ENCODE measurements at places on chromosomes 4 and X.

- DNase-seq, result no peak
Measured at GRCh38 chrX:69618803-69619202, 2.9 kb downstream of the EDA start.

GRCh38 chrX:152895724-152896420 lies 2.0 kb upstream of the ZNF185 start:
- DNase-seq, result no peak

DNA sequence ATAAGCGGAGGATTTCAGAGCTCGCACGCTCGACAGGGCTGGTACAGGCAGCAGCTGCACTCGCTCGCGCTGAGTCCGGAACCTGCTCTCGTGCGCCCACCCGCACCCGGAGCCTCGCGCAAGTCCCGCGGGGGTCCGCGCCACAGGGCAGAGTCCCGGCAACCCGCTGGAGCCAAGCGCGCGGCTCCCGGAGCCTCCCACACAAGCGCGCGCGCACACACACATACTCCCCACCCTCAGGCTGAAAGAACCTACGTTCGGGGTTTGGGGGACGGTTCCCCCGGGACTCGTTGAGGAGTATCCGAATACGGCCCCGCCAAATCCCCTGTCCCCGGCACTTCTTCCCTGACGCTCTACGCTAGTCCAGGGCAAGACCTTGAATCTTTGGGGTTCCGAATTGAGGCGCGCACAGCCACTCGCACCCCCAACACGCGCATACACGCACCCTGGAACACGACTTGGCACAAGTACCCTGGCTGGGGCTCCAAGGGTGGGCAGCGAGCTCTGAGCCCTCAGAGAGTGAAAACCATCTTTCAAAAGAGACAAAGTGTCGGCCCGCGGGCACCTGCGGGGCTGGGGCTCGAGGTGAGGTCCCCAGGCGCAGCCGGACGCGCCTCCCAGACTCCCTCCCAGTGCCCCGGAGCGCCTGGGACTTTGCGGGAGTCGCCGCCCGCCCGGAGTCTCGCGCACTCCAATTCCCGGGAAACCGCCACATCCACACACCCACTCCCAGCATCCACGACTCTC lies 952 bp downstream of the ANOS1 start:
- DNase-seq, result no peak

DNA sequence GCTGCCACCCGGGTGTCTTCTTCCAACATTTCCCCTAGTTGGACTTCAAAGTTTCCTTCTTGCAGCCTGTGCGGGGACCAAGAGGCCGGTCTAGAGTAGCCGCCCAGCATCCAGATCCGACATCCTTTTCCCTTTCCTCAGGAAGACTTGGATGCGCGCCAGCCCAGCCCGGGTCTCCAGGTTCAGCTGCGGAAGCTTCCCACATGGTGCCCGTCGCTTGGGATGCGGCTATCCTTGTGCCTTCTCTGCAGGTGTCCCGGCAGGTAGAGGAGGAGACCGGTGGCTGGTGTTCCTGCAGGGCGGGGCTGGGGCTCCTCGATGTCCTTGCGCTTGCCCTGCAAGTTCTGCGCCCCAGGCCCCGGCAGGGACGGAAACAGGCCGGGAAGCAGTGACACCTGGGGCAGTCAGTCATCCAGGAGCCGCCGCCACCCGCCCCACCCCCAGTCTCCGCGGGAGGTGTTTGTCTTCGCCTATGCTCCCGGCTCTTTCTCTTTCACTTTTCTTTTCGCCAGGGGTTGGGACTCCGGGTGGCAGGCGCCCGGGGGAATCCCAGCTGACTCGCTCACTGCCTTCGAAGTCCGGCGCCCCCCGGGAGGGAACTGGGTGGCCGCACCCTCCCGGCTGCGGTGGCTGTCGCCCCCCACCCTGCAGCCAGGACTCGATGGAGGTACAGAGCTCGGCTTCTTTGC lies at the start of gene IL15:
IL15 (plus strand) TSS at position 502 of the 689 bp plus-strand sequence. CDS start 82,882 bp downstream, outside the sequence.
- DNase-seq, result peak; percentile 20

GRCh38 chrX:53048169-53049126 lies at the start of gene GPR173:
TSS of gene GPR173 (plus strand) at chrX:53048789. CDS start at chrX:53076622, 27,833 bp downstream.
- DNase-seq, result no peak

- no peak for DNase-seq
Measured at GRCh38 chr4:169716677-169717076, 41.1 kb downstream of the HPF1 start.

- no peak for DNase-seq
Measured at GRCh38 chrX:40154250-40154852, 56.6 kb upstream of the BCOR start.

- DNase-seq, result no peak
Measured at GRCh38 chrX:123830309-123830708, 29.5 kb upstream of the XIAP start.

- DNase-seq, result no peak
Measured at GRCh38 chrX:110280954-110281353, 36.9 kb downstream of the AMMECR1 start.

DNA sequence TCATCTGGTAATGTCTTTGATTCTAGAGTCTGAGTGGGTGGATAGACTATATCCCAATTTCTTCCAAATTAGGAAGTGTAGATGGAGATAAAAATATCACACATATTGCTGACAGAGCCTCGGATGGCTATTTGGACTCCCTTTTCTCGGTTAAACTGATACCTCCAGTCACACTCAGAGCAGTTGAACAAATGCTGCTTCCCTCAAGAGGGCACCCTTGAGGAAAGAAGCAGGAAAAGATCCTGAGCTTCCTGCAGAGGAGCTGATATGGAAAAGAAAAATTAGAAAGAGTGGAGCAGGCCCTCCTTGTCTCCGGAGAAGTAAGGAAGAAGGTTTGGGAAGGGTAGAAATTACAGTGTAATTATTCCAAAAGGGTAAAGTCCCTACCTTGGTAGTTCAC lies 96.2 kb upstream of the CCSER1 start:
- no peak for DNase-seq

DNA sequence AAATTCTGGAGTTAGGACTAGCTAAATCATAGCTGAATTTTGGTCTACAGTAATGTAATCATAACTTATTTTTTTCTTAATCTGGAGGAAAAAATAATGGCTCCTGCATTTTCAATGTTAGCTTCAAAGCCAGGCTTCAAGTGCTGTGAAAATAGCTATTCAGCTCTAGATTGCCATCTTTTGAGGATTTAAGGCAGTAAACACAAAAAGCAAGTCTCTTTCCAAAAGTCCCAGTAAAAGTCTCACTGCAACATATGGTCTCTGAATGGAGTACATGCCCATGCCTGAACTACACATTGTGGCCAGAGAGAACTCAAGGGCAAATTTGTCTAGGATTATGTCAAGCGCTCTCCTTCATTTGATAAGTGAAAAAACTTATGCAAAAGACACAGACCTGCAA lies 720.9 kb downstream of the FSTL5 start:
- no peak for DNase-seq

DNA sequence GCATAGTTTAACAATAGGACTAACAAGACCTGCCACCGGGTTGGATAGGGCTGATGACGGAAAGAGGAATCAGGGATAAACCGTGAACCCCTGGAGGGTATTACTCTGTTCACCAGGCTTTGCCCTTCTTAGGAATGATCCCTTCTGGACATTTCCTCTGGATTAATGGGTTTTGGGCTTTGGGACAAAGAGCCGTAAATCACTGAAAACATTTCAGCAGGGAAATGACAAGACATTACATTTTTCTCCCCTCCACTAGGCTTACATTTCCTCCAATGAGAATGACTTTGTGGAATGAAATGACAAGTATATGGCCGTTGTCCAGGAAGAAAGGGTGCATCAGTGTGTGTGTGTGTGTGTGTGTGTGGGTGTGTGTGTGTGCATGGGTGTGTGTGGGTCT lies 25.9 kb upstream of the RBPJ start:
- DNase-seq, result no peak

DNA sequence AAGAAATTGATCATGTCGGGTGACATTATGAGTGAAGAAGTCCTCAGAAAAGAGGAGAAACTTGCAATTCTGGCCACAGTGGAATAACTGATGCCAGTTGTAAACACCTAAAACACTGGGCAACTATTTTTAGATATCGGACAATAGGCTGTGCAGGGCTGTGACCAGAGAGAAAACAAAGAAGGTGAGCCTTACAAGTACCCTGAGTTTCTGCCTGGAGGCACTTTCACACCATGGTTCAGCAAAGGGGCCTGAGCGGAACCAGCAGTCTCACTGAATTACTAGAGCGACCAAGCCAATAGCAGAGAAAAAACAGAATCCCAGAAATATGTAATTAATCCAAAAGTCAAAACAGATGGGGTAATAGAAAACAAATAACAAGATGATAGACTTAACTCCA lies 11.2 kb downstream of the IRAK1 start:
- DNase-seq, result no peak

GRCh38 chr4:30537456-30537855 lies 182.7 kb upstream of the PCDH7 start:
- DNase-seq, result no peak

GRCh38 chrX:124406294-124407014 lies 60.1 kb downstream of the SH2D1A start:
- DNase-seq, result peak; percentile 17

- DNase-seq, result no peak
Measured at GRCh38 chrX:48666649-48667048, 16.9 kb upstream of the WAS start.

GRCh38 chr4:26579169-26579568 lies 4.7 kb upstream of the TBC1D19 start:
- DNase-seq, result no peak

DNA sequence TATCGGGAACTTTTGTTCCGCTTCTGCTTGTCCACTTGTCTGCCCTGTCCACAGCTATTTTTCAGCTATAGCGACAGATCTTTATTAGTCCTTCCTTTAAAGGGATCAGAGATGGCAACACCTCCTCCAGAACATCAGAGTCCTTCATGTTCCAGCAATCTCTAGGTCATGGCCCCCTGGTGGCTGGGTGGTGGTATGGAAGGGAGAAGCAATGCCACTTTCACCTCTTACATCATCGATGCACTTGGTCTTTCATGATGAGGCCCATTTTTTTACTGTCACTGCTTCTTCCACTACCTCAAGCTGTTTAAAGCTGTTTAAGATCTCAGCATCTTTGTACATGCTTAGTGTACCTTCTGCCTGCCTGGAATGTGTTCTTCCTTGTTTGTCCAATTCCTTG lies 106.7 kb downstream of the ARHGAP6 start:
- DNase-seq, result no peak

- DNase-seq, result no peak
Measured at GRCh38 chrX:68365341-68365740, 68.0 kb downstream of the OPHN1 start.

DNA sequence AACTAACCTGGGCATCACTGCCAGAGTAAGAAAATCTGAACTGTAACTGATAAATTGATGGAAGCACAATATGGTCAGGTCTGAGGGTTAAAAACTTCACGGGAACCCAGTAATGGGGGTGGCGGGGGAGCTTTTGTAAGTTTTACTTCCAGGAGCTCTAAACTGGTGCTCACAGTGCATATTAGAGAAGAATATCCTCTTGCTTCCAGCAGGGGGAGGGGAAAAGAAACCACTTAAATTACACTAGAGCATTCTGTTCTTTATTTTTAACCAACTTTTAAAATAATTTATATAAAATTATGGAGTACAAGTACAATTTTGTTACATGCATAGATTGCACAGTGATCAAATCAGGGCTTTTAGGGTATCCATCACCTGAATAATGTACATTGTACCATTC lies 33.7 kb downstream of the WDR17 start:
- no peak for DNase-seq

GRCh38 chr4:34422472-34423175 lies 1821.7 kb downstream of the ARAP2 start:
- no peak for DNase-seq

DNA sequence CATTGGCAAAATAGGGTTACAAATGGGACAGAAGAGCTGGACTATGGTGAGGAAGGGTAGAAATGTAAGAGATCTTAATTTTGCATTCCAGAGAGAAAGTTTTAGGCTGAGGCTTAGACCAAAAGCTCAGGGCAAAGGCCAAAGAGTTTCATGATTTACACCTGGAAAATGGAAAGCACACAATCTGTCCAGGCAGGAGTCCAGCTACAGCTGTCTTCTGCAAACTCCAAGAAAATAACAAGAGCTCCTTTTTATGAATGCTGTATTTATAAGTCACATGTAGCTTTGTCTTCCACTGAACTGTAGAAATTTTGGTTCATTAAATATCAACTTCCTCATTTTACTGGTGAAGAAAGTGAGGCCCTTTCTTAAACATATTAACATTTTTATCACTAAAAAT lies 288.0 kb upstream of the ATOH1 start:
- no peak for DNase-seq

Measured in stimulated activated CD8-positive, alpha-beta memory T cell treated with anti-CD3 and anti-CD28 coated beads, Interleukin-7, amount 100 ng/mL, for 1 hour (primary cell).